Choroid plexus epithelial cell (primary cell): ENCODE measurements at places on chromosomes 7 and 10.

DNA sequence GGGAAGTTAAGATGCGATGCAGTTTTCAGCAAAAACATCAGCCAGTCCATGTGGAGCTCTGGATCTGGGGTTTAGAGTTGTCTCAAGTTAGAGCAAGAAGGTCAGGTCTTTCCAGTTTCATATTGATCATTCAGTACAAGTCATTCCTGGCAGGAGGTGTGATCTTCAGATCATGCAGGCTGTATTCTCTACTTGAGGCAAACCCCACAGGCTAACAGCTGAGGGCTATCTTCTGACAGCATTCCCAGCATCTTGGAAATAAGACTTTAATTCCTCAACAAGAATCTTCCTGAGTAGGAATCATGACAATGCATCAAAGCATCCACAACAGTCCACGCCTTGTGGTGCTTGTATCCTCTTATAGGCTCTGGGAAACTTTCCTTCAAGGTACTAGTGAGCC lies 94.9 kb upstream of the ZNF438 start:
- DNase-seq = no peak

DNA sequence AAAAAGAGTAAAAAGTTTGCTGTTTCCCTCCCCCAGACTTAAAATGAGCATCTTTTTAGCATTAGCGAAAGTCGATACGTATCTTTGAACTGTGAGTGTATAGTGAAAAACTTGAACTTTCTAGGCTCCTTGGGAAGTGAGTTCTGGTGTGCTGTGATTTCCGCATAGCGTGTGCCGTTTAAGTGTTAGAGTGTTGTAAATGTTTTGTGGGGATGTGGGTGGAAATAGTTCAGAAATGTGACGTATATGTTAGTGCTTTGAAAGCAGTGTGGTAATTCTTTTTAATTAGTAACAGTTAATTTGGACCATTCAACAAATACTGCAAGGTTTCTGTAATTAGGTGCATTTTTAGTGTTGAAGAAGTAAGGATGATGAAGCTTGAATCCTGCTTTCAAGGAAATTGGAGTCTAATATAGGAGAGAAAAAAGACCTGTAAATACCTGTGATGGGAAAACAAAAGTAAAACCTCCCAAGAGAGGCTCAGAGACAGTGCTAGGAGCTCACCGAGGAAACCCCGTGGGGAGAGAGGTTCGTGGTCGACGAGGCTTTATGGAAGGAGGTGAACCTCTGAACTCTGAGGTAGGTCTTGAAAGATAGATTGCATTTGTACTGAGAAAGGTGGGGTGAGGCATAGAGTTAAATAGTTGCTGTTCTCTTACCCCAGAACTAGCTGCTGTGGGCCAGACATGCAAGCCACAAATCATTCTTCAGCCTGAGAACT lies 40.8 kb downstream of the RBM33 start:
- DNase-seq = peak; percentile 31

GRCh38 chr10:71779641-71780040 lies 6.3 kb upstream of the VSIR start:
- no peak for DNase-seq

DNA sequence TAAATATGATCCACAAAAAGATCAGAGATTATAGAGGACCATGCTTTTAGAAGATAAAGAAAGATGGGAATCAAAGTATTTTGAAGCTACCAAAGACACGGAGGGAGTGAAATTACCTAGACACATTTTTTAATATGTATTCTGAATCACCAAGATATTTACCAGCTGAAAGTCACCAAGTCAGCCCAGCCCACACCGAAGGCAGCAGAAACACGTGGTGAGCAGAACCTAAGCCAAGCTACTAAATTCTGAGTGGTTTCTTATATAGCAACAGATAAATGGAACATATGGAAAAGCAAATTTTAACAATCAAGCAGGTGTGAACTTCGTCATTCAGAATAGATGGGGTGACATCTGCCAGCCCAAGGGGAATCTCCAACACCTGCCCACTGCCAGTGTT lies 134.7 kb upstream of the AKR1E2 start:
- no peak for DNase-seq

DNA sequence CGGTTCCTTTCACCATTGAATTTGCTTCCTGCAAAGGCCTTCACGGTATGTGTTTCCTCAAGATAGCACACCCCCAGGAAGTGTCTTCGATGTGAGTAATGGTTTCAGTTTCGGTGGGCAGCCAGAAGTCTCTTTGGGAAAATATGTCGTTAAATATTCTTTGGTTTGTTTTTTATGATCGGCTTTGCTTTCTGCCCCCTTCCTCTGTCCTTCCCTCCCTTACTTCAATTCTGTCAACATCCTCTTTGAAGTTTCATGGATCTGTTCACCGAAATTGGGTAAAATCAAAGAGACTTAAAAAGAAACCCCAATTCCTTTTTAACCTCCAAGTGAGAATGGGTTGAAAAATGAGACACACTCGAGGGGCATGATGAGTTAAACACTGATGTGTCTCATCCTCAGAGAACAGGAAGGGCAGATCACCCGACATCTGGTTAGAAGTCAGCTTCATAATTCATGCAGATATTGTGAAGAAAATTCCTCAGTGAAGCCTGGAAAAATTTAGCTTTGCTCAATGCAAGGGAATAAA lies 170.8 kb upstream of the HABP2 start:
- DNase-seq = peak; percentile 91
